HCT116 (cell line): ENCODE measurements at places on chromosomes 11 and 22.
A peak's percentile ranks its signal among the peaks of the same experiment; 100 is the strongest.

DNA sequence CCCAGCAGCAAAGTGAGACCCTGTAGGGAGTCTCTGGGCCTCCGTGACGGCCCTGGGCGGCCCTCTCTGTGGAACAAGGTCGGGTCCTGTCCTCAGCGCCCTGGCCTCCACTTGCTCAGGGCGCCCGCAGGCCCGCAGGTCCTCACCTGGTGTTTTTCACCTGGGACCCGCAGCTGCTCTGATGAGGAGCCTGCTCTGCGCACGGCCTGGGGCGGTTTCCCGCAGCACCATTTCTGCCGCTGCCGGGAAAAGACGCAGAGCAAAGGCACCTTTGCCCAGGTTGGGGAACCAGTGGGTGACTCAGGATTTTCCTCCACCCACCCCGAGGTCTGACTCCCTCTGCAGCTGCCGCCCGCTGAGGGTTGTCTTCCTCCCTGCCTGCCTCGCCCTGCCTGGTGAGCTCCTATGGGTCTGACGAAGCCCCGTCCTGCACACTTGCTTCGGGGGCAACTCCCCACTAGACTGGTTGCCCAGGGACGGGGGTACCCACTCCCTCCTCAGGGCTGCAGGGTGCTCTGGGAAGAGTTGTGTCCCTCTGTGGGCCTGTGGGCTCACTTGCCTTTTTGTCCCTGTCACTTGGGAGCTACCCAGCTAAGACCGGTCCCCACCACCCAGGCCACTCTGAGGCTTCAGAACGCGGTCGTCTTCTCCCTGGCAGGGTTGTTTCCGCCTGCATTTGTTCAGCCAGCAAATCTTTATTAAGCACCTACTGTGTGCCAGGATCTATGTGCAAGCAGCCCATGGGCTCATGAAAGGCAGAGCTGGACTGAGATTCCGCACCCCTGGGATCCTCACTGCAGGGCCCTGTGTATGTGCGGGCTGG is 89.5 kb downstream of the KCNQ1 start:
- peak; percentile 53 for DNase-seq

DNA sequence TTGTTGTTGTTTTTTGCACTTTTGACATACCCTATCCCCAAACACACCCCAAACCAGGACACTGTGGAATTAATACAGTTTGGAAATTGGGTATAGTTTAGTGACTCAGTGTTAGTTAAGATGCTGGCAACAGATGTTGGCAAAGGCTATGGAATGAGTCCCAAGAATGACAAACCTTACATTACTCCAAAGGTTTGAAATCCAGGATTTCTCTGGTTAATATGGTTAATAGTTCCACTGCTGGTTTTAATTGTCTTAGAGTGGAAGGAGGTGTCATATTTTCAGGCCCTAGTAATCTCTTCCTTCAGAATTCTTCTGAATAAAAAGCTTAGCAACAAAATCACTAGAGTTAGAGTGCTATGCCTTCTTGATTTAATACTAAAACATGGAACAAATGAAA is 775 bp downstream of the LPXN start:
- no peak for DNase-seq

DNA sequence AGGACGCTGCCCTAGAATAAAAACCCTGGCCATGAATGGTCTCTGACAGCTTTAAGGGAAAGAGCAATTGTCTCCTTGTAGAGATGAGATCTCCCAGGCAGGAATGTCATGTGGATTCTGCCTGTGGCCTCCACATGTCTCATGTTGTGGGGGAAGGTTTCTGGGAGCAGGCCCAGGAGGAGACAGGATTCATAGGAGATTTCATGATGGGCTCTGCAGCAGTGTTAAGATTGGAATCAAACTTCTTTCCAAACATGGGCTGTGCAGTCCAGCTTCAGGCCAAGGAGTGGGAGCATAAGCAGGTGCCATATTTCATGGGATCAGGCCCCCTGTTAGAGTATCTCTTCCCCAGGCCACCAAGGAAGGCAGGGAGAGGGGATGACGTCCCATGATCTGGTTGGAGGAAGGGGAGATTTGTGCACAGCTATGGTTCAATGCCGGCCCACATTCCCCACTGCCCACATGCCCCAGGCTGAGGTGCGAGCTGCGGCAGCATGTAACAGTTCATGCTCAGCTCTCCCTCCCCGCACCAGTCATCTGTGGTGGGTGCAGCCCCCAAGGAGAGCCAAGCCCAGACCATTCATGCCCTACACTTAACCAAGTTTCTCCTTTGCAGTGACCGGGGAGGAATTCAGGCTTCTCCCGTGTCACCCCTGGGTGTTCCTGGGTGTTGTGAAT is 42.5 kb downstream of the LMO1 start:
- no peak for DNase-seq

GRCh38 chr11:129965248-129965647 is 37.4 kb downstream of the PRDM10 start:
- no peak for DNase-seq

GRCh38 chr22:43270314-43270908 is 72.8 kb downstream of the SCUBE1 start:
- DNase-seq: no peak

DNA sequence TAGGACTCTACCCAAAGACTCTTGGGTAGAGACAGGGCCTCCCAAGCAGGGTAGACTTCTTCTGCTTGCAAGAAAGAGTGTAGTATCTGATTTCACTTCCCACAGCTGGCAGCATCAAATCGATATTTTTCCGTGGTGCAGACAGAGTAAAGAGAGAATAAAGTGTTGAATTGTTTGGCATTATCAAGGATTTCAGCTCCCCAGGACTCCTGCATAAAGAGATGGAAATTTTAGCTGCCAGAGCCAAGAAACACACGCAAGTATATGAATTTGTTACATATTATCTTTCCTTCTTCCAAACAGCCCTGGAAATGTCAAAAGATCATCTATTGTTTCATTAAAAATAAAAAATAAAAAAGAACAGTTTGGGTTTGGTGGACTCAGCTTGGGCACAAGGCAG is 136.8 kb downstream of the PKNOX2 start:
- DNase-seq: no peak

- DNase-seq: no peak
Observed at GRCh38 chr11:71301858-71302533, 49.6 kb upstream of the SHANK2 start.

DNA sequence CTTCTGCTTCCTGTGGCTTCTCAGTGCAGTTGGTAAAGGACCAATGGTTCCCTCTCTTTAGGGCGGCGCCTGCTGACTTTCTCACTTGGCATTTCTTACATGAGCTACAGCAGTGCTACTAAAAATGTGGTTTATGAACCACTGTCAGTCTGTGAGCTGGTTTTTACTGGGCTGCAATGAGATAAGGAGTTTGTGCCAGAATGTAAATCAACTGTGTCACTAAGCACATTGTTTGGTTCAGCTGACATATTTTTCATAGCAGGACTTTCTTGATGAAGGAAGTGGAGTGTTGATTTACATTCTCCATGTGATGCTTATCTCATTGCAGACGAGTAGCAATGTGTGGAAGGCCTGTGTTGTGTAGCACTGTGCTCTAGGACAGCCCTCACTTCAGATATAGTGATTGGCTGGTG is 463.3 kb downstream of the SOX6 start:
- DNase-seq: no peak

DNA sequence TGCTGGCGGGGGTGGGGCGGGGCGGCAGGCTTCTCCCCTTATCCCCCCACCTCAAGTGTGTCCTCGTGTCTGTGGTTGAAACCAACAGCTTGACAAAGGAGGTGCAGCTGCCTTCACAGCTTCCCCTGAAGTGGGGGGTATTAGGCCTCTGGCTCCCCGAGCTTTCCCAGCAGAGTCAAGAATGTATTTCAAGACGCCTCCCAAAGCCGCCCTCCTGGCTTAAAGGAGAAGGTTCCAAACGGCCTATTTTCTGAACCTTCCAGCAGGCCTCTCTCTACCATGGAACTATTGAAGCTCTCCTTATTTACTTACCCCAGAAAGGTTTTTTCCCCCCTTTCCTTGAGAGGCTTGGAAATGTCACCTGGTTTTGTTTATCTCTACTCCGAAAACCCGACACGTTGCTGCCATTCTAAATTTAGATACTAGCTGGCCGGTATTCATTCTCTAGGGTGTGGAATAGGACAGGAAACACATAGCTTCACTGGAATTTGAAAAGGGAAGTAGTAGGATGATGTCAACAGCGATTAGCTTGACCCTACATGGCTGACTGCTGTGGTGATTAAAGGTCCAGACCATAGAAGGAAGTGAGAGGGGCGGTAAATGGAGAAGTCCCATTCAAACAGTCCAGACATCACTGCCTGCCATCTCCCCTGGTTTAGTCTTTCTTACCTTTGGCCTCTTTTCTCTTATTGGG is 671 bp upstream of the PICALM start:
- DNase-seq: peak; percentile 54

GRCh38 chr22:49541693-49542230 is 285.9 kb downstream of the BRD1 start:
- DNase-seq: no peak

DNA sequence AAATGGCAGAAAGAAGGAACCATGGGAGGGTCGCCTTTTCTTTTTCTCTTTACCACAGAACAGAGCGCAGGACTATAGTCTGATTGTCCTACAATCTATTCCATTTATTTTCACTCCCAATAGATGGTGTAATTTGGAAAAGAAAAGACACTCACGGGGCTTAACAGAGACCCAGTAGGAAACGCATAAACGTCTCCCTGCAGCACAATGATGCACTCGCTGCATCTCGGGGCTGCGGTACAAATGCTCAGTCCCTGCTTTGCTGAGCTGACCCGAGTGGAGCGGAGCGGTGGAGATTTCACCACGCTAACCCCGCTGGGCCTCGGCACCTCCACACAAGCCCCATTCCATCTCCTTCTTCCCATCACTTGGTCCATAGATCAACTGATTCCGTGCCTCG is 1.5 kb downstream of the FEZ1 start:
- DNase-seq: no peak

DNA sequence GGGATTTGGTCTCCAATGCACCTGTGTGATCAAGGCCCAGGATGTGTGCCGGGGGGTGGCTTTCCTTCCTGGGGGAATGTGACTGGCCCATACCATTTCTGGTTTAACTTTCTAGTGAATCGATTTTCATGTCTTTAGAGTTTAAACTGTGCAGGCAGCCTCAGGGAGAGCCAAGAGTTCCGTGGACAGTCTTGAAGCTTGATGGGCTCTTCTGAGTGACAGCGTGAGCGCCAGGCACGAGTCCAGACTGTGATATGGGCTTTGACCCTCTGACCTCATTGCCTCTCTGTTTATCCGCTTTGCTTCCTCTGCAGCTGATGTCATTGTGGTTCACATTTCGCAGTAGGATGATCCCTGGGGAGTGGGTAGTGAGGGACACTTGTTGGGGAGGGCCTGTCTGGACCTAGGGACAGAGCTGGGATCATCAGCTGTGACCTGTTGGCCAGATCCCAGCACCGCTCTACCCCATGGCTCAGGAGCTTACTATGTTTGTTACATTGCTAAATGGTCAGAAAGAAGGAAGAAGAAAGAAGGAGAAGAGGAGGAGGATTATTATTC is 80.6 kb upstream of the CLDN5 start:
- DNase-seq: no peak

DNA sequence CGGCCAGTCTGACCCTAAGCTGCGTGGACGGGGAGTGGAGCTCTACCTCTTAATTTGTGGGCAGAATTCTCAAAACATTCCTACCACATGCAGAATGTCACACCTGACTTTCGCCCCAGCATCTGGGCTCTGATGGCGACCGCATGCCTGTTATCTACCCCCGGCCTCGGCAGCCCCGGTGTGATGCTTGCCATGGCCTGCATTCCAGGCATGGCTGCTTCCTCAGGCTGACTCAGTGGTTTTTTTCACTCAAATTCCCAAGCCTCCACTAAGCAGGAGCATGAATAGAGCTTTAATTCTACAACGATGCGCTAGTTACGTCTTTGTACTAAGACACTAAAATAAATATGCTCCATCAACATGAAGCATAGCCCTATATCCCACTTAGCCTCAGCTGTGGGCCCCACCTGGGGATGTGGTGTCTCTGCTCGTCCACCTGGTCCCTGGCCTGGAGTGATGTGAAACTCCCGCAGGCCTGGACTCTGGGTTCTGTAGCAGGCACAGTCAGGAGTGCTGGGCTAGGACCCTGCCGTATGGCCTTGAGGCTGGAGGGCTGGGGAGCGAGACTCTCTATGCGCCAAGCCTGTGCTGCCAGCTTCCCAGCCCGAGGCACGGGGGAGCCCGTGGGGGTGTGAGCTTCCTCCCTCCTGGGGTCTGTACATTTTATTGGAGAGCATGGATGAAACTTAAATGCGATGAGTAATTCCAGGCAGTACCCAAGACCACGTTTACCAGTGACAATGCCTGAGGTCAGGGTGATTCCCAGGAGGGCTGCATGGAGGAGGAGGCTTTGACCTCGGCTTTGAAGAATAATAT is 153.2 kb downstream of the CTTN start:
- DNase-seq: no peak

DNA sequence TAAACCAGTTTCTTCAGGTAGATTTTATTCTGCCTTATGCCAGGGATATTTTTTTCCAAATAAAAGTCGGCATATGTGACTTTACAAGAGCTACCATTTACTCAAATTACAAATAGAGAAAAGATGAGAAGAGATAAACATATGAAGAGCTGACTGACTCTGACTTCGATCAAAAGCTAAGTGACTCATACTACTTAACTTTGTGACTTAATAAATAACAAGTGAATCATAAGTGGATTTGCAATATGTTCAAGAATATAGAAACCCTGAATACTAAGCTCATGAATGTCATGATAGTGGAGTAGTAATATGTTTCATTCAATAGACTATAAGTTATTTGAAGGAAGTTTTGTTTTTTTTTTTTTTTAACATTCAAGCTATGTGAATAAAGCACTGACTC is 130.5 kb upstream of the ANO3 start:
- no peak for DNase-seq

DNA sequence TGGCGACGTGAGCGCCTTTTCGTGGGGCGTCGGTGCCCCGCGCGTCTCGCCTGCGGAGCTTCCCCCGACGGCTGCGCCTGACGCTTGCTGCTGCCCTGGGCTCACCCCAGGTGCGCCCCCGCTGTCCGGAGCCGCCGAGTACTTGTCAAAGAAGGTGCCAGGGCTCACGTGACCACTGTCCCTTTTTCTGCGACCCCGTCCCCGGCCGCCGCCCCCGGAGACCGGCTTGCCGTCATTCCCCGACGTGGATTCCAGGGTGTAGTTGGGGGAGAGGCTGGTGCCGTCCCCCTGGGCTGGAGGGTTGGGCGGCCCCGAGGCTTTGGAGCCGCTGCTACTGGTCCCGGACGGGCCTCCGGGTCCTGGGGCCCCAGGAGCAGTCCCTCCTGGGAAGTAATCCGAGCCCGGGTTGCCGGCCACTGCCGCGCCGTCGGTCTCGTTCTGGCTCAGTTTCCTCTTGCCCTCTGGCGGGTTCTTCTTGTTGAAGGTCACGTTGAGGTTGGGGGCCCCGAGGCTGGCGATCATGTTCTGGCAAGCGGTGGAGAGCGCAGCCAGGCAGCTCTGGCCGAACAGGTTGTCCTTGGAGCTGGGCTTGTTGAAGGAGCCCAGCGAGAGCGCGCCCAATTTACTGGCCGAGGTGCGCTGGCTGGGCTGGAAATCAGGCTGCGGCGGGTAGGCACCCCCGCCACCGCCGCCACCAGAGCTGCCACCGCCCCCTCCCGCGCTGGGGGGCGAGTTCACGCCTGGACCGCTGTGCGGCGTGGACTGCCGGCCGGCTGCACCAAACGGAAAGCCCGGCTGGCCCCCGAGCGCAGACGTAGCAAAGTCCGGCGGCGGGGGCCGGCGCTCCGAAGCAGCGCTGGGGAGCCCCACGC is 3.8 kb downstream of the MN1 start:
- no peak for DNase-seq
